ENCODE measurements at places on chromosomes 6 and 20.

- no peak for DNase-seq
These were observed 101.1 kb downstream of the YTHDF1 start for GRCh38 chr20:63114693-63115311.

GRCh38 chr6:163565140-163565539 lies 150.6 kb downstream of the QKI start:
- DNase-seq, result no peak

DNA sequence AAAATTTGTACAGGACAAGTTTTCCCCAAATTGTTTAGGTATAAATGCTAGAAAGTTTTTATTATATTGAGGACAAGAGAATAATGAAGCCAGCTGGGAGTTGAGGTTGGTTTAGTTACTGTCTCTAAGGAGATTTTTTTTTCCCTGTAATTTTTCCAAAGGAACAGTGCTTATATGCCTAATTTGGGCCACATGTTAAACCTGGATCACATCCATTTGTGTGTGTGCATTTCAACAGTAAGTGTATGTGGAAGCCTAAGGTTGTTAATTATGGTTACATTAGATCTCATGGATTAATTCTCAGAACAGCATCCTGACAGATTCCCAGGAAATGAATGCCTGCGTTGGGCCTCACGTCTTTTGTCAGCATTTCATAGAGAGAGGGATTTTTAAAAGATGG lies 4.5 kb downstream of the IGF2R start:
- DNase-seq, result no peak

DNA sequence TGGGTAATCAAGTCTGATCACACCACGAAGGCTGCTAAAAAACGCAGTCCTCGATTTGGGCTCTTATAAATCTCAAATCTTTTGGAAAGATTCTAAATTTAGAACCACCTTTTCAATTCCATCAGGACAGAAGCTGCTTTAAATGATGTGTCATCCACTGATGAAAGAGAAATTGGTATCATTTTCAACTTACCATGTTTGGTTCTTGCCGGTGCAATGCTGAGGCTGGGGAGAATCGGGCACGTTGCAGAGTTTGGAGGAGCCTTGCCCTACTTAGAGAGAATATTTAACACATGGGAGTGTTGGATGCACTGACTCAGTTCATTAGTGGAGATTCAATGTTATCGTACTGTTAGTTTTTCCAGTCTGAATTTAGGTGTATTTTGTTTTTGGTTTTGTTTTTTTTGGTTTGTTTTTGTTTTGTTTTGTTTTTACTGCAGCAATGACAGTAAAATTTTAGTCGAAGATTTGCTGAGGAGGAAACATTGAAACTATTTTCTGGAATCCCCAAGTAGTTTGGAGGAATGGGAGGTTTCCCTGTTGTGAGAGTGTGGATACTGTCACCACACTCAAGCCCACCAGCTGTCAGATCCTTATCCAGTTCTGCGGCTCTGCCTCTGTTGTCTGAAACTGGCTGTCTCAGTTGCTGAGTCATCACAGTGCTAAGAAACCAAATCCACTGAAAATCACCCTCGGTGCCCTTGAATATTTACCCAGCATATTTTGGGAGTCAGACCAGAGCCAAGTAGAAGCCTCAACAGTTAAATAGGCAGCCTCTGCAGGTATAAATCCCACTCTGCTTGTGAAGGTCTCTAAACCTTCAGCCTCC lies 497.0 kb downstream of the BTBD3 start:
- no peak for DNase-seq

- no peak for DNase-seq
These were observed 42.2 kb upstream of the FOXP4 start for GRCh38 chr6:41503827-41504465.

GRCh38 chr20:43994486-43995100 lies 79.9 kb downstream of the TOX2 start:
- no peak for DNase-seq

GRCh38 chr6:157825243-157825904 lies 2.3 kb downstream of the SNX9 start:
- DNase-seq, result no peak

- DNase-seq, result no peak
These were observed 10.1 kb downstream of the SAMHD1 start for GRCh38 chr20:36941401-36941835.

All from T47D (cell line).